ENCODE measurements at places on chromosomes 12 and 14.

- no peak for DNase-seq
These were observed 4.8 kb upstream of the LYZ start for GRCh38 chr12:69343357-69343756.

DNA sequence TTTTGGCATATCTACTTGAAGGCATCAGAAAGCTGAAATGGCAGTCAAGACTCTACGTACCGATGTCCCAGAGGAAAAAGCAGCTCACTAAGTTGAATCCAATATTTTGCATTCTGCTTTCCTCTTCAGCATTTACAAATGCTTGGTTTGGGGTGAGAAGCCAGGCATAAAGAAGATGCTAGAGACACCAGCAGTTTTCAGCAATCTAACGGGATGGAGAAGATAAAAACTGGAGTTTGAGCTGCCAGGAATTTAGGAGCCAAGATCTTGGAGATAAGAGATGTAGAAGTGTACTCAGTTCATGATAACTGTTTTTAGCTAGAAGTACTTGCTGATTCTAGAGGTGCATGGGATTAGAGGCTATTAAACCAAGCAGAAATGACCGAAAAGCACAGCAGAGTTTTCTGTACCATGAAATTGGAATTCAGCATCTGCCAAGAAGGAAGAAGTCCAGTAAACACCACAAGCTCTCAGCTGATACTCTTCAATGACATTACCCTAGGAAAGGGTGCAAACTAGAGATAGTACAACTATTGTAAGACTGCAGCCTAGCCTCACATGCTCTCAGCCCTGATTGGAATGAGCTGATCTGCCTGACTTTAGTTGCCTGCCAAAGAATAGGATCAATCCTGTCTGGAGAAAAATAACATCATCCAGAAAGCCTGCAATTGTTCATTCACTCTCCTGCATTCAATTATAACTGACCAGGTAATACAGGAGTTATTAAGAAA is 7.4 kb upstream of the ALDH1L2 start:
- no peak for DNase-seq

DNA sequence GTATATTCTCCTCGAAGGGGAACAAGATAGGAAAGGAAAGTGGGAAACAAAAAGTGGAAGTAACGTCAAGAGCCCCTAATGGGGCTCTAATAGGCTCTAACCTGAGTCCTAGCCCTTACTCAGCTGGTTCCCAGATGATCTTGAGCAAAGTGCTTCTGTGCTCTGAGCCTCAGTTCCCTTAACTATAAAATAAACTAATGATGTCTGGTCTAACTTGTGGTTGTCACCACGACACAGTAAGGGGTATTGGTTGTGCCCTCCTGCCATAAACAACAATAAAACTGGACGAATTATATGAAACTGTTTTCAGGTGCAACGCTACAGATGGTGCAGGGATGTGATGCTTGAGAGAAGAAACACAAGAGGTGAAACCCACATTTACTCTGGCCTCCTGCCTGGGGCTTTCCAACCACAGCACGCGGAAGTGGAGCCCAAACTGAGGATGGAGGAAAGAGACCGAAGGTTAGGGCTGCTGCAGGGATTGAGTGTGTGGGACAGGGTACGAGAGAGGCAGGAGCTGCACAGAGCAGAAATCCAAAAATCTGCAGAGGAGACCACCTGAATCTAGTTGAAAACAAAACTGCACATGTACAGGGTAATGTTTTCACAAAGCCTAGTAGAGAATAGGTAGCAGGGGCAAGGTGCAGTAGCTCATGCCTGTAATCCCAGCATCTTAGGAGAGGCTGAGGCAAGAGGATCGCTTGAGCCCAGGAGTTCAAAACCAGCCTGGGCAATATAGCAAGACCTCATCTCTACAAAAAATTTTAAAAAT is 45.6 kb upstream of the BCL2L14 start:
- no peak for DNase-seq

DNA sequence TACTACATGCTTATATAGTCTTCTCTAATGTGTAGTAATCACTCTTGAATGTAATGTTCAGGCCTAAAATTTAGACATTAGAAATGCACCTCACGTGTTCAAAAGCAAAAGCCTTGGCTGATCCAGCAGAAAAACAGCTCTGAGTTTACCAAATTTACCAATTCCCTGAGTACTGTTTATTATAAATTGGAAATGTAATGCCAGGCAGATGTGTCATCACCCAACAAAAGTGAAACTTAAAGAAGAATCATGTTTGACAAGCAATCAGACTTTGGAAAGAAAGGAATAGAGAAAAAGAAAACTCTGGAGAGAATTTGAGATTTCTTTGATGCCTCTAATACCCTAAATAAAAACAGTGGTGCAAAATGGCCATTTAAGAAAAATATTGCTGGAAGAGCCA is 26.5 kb upstream of the STRAP start:
- no peak for DNase-seq

GRCh38 chr12:106790020-106790419 is 15.5 kb downstream of the RIC8B start:
- DNase-seq, result no peak

DNA sequence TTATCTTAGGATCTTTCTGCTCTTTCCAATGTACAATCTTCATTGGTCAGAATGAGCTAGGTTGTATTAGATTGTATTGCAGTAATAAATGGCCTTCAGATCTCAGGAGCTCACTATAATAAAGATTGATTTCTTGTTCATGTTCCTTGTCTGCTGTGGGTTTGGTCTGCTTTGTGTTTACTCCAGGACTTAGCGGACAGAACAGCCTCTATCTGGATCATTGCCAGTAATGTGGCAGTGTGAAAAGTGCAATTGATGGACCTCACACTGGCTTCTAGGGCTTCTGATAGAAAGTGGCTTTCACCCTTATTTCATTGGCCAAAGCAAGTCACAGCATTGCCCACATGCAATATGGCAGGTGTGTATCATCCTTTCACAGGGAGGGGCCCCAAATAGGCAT is 81.2 kb downstream of the BTG1 start:
- no peak for DNase-seq

DNA sequence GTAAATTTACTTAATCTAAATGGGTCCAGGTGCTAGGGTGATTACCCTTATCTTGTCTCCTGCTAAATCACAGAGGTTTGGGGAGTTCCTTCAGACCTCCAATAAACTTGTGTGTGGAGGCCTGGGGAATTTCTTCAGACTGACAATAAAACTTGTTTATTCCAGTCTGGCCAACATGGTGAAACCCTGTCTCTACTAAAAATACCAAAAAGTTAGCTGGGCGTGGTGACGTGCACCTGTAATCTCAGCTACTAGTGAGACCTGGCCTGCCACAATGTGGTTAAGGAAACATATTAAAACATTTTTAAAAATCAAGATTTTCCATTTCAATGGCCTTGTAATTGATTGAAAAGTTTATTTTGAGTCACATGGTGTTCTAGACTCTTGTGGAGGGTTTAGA is 126.9 kb upstream of the FGD4 start:
- DNase-seq, result no peak

- no peak for DNase-seq
These were observed 48.3 kb downstream of the NFKBIA start for GRCh38 chr14:35355981-35356841.

DNA sequence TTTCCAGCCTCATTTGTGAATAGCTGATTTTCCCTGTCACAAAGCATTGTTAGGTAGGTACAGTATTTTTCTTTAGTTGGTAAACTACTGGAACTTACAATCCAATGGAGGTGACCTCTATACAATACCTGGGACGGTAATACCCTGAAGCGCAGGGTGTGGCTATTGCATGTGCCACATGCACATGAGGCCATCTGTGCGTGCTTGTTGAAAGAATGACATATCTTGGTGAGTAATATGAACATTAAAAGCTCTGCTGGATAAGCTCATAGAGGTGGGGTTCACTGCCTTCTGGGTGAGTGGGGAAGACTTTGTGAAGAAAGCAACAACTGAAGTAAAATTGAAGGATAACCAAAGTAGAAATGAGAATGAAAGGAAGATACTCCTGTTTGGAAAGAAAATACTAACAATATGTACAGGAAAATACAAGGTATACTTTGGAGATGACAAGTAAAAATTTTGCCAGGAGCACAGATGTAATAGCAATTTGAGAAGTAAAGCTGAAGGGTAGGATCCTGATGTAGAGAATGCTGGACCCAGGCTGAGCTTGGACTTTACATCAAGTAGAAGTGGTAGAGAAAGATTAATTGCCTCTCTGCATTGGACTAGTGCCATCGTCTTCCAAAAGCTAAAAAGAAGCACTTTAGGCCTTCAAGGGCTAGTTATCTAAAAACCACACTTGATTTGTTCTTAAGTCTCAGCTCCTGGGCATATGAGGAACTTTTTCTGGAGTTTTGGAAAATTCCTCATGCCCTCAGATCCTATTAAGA is 97.1 kb downstream of the SLC38A6 start:
- no peak for DNase-seq

DNA sequence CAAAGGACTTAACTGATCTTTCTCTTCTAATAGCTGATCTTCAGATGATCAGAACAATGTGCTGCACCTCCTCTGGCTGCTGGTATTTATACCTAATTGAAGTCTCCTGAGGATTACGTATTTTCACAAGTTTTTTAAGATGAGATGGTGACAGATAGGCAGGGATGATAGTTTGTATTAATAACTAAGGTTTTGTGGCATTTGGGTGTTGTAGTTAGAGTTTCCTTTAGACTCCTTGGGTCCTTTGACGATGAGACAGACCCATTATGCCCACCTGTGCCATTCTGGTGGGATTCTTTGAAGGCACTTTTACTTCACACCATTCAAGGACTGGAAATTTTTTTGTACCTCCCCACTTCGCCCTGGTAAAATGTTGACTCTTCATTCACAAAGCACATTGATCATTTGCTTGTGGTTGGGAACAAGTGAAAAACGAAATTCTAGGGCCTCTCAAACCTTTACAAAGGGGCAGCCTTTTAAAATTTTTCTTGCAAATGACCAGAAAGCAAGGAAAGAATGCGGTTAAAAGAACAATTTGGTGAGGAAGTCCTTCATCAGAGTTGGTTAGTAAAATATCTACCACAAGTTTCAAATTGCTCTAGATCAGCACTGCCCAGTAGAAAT is at the start of gene IFNG:
TSS of gene IFNG (minus strand) at position 60 of the 624 bp plus-strand sequence. CDS start 125 bp downstream, outside the sequence.
- DNase-seq, result no peak

- no peak for DNase-seq
These were observed 178.1 kb downstream of the DPF3 start for GRCh38 chr14:72715850-72716228.

- no peak for DNase-seq
These were observed 104.9 kb upstream of the SOX5 start for GRCh38 chr12:24054416-24054815.

- DNase-seq, result no peak
These were observed 127.4 kb upstream of the ATP2B1 start for GRCh38 chr12:89836026-89836425.

DNA sequence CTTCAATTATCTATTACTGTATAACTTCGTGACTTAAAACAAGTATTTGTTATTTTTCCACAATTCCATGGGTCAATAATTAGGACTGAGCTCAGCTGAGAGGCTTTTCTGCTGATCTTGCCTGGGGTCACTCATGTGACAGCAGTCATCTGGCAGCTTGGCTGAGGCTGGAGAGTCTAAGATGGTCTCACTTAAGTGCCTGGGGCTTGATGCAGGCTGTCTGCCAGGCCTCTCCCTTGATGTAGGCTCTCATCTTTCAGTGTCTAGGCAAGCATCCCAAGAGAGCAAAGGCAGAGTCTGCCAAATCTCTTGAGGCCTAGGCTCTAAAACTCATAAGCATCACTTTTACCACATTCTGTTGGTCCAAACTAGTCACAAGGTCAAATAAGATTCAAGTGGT is 93.2 kb downstream of the NKX2-1 start:
- DNase-seq, result no peak

DNA sequence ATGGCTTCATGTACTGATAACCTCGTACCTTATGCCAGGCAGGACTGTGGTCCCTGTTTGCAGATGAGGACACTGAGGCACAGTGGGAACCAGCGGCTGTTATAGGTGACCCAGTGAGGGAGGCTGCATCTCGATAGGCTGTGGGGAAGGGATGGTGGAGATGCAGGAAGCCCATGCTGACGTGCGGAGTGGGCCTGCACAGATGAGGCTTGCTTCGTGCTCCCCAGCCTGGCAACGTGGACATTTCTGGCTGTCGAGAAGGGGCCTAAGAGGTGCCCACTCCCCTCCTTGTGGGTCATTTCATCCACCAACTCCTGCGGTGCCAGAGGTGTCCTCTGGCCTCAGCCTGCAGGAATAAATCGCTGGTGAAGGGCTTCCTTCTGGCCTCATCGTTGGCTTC is 107.4 kb downstream of the SLC25A47 start:
- no peak for DNase-seq

GRCh38 chr12:12524128-12524527 is 38.5 kb downstream of the DUSP16 start:
- DNase-seq, result no peak

DNA sequence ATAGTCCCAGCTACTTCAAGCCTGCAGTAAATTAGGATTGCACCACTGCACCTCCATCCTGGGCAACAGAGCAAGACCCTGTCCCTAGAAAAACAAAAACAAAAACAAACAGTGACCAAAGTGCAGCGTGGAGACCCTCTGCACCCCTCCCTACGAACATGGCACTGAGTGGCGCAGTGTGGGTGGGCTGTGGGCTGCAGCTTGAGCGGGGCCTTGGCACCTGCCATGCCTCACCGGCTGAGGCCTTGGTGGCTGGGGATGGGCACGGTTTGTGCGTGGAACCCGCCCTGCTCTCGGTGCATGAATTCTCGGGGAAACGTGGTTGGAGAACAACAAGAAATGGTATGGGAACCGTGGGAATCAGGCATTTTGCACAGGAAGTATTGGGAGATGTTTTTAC is 60.8 kb downstream of the TNFAIP2 start:
- DNase-seq, result no peak

DNA sequence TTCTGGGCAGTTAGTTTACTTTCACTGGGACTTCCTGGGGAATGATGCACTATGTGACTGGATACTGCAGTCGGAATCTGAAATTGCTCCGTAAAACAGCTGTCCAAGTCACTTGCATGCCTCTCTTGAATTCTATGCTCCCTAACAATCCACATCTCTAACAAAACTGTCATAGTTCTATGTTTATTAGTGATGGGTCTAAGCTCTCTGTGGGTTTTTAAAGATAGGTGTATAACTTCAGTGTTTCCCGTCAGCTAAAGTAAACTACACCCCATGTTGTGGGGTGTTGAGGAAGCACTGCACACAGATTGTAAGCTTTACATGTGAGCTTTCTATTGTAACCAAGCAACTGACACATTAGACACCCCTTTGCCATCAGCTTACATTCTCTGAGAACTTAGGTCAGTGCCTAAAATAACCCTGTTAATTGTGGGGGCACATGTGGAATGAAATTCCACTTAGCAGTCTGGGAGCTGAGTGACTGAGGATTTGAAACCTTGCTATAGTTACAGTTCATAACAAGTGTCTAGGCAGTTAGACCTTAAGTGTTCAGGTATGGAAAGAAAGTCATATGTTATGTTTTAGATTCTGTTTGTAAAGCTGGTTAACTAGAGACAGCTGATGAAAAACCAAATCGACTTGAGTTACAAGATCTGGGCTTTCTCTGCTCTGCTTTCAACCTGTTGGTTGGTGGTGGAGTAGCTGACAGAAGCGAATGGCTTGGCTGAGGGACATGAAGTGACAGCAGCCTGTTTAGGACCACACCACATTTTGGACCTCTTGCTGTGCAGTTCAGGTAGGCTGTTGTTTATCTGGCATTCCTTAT is 165.7 kb downstream of the AKAP6 start:
- DNase-seq, result no peak
